Astrocyte (in vitro differentiated cells and primary cell): ENCODE measurements at places on chromosomes 12 and 14. TPM values are rescaled to one million over a fixed set of nuclear protein-coding genes. Genes with fewer than 3 reads are reported as not detected.

DNA sequence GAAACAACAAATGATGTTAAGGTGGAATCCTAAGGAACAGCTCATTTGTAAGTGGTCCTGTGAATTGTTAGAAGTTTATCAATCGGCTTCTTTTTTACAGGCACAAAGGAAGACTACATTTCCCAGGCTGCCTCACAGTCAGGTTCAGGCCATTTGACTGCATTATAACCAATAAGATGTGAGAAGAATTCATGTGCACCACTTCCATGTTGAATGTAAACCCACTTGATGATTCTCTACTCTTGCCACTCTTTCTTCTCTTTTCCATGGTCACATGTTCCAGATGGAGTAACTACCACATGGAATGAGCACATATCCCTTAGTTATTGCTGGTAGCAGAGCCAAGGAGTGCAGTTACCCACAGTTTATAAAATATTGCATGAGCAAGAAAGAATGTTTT, 67.1 kb upstream of the GZMB start:
- DNase-seq: no peak
- H3K4me3 ChIP-seq: no peak overlapping the region
- H3K27ac ChIP-seq: no peak overlapping the region

- H3K27ac ChIP-seq: no peak overlapping the region
- DNase-seq: no peak
- H3K27me3 ChIP-seq: no peaks in the 10 kb centered on the region
- no peaks in the 10 kb centered on the region for H3K36me3 ChIP-seq
Measured at GRCh38 chr14:63964113-63964512, 111.3 kb downstream of the SYNE2 start.

- H3K4me1 ChIP-seq: peaks cover 15% of the 10 kb centered on the region
- no peak for DNase-seq
- H3K36me3 ChIP-seq: no peaks in the 10 kb centered on the region
- peak overlapping the region; percentile 72 for H3K27ac ChIP-seq
- no peaks in the 10 kb centered on the region for H3K27me3 ChIP-seq
Measured at GRCh38 chr14:23301969-23302289, 730 bp downstream of the PPP1R3E start.

- H3K27me3 ChIP-seq: peaks cover 22% of the 10 kb centered on the region
- H3K36me3 ChIP-seq: no peaks in the 10 kb centered on the region
- peaks cover 15% of the 10 kb centered on the region for H3K4me1 ChIP-seq
- no peak overlapping the region for H3K27ac ChIP-seq
- H3K4me3 ChIP-seq: no peak overlapping the region
- DNase-seq: no peak
Measured at GRCh38 chr12:49962861-49963765, 1.4 kb downstream of the AQP5 start.

The C12orf50 gene
- total RNA-seq: not detected in 2 replicates

The WIF1 gene
- total RNA-seq: 0.26 TPM in 1 of 2 replicates, not detected in the other

DNA sequence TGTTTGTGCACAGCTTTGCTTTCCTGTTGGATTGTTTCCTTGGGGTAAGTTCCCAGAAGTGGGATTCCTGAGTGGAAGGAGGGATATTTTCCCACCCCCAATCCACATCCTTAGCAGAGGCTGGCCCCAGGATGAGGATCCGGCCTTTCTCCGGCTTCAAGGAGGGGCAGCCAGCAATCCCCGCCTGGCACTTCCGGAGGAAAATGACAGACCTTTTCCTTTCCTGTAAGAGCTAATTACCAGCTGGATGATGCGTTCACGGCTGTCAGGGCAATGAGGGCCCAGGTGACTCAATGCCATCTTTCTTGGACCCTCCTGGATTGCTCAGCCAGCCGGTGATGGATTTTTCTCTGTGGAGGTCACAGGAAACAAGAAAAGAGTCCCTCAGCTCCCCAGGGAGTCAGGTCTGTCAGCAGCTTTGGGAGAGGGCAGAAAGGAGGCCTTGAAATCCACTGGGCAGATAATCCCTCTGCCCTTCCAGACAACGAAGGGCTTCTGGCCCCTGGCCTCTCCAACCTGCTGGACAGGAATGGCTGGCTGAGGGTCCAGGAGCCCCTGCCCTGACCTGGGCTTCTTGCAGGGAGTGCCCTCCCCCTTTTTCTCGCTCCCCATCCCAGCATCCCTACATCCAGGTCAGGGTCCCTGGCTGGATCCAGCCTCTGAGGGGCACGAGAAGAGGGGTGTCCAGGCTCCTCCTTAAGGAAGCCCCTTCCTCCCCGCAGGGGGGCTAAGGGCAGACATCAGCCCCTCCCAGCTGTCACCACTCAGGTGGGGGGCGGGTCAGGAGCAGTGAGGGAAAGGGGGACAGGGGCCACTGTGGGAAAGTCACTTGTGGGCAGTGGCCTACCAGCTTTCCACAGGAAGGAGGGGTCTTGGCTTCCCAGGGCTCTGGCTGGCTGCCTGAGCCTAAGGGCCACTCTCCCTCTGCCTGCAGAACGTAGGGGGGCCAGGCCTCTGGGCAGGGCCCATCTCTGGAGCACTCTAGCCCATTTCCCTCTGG, 16.1 kb upstream of the CCDC85C start:
- no peaks in the 10 kb centered on the region for H3K27me3 ChIP-seq
- peak overlapping the region; percentile 43 for H3K27ac ChIP-seq
- peak; percentile 44 for DNase-seq
- H3K4me3 ChIP-seq: no peak overlapping the region

GRCh38 chr12:104805186-104805585, 152.9 kb downstream of the SLC41A2 start:
- H3K36me3 ChIP-seq: no peaks in the 10 kb centered on the region
- no peak overlapping the region for H3K27ac ChIP-seq
- peak; percentile 92 for DNase-seq
- H3K4me1 ChIP-seq: peaks cover 19% of the 10 kb centered on the region
- no peaks in the 10 kb centered on the region for H3K27me3 ChIP-seq

DNA sequence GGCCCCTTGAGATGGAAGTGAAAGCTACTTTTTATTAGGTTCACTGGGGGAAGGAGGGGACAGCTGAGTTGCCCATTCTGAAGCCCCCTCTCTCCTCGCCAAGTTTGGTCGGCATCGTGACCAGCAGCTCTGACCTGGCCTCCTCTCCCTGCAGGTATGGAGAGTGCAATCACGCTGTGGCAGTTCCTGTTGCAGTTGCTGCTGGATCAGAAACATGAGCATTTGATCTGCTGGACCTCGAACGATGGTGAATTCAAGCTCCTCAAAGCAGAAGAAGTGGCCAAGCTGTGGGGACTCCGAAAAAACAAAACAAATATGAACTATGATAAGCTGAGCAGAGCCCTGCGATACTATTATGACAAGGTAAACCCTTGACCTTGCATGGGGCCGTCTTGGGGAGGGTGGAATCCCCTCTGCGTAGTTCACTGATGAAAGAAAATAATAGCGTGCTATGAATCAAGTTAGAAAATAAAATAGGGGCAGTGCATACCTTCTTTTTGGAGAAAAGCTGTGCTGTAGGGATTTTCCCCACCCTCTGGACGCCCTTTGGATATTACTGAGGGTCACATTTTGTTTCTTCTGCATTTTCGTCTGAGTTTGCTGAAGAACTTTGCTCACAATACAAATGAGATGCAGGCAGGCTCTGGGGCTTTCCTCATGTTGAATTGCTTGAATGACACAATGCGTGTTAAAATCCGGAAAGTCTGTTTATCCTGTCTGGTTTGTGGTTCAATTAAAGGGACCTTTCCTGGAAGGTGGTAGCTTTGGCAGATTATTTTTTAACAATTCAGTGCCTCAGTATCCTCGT, 29.4 kb downstream of the ELK3 start:
- H3K27me3 ChIP-seq: no peaks in the 10 kb centered on the region
- H3K36me3 ChIP-seq: peaks cover 39% of the 10 kb centered on the region
- no peak overlapping the region for H3K4me3 ChIP-seq
- no peak overlapping the region for H3K27ac ChIP-seq
- peaks cover 50% of the 10 kb centered on the region for H3K4me1 ChIP-seq

- DNase-seq: no peak
- H3K4me1 ChIP-seq: peaks cover 5% of the 10 kb centered on the region
- peaks cover 3% of the 10 kb centered on the region for H3K36me3 ChIP-seq
- no peak overlapping the region for H3K4me3 ChIP-seq
Measured at GRCh38 chr14:50659327-50659974, 8.7 kb downstream of the SAV1 start.

The SRGAP1 gene
- total RNA-seq: 15.2 TPM in 2 replicates

- peak; percentile 24 for DNase-seq
- H3K27ac ChIP-seq: no peak overlapping the region
- H3K36me3 ChIP-seq: no peaks in the 10 kb centered on the region
Measured at GRCh38 chr12:81209012-81209411, 131.1 kb downstream of the ACSS3 start.

- H3K27ac ChIP-seq: no peak overlapping the region
- H3K27me3 ChIP-seq: peaks cover 26% of the 10 kb centered on the region
- H3K4me1 ChIP-seq: peaks cover 2% of the 10 kb centered on the region
- no peak overlapping the region for H3K4me3 ChIP-seq
- no peak for DNase-seq
Measured at GRCh38 chr14:94161981-94162380, 12.1 kb upstream of the PPP4R4 start.

- H3K27me3 ChIP-seq: no peaks in the 10 kb centered on the region
- no peak overlapping the region for H3K4me3 ChIP-seq
- no peaks in the 10 kb centered on the region for H3K36me3 ChIP-seq
- H3K27ac ChIP-seq: no peak overlapping the region
- H3K4me1 ChIP-seq: no peaks in the 10 kb centered on the region
- DNase-seq: no peak
Measured at GRCh38 chr12:128745772-128746689, 77.7 kb downstream of the SLC15A4 start.

The PTHLH gene
- 48.5 and 53.5 TPM in 2 replicates for total RNA-seq

DNA sequence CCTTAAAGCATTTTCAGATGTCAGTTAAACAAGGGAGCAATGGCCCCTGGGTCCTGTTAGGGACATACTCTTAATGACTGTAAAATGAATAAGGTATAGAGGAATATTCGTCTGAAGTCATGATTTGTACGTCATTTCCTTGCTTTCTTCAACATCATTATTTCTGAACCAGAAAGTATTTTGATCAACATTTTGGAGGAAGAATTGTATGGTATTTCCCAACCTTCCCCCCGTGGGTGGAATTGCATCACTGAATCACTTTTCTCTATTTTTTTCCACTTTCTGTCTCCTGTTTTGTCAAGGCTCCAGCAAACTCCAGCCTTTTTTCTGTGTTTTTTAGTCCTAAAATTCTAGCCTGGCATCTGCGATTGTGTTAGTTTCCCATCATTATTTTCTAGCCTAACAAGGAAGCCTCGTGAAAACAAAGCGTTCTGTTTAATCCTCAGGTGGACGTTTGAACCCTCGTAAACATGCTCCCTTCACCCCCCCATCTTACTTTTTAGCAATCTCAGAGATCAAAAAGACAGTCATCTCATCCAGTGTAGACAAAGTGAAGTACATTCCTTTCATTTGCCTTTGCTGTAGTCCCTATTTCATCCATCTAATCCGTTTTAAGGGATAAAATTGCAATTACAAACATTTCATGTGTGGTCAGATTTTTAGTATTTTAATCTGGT, 62.3 kb downstream of the ETV6 start:
- H3K27ac ChIP-seq: no peak overlapping the region
- H3K4me1 ChIP-seq: peaks cover 11% of the 10 kb centered on the region
- H3K36me3 ChIP-seq: peaks cover 7% of the 10 kb centered on the region

The NOVA1 gene
- total RNA-seq: 8.4 and 8.9 TPM in 2 replicates

GRCh38 chr14:95137164-95137803, 20.0 kb downstream of the DICER1 start:
- H3K4me1 ChIP-seq: no peaks in the 10 kb centered on the region
- H3K27ac ChIP-seq: no peak overlapping the region
- H3K36me3 ChIP-seq: peaks cover 2% of the 10 kb centered on the region
- H3K4me3 ChIP-seq: no peak overlapping the region

The SAMD4A gene
- total RNA-seq: 68.2 and 69.0 TPM in 2 replicates

GRCh38 chr14:58763210-58763609, 125.4 kb downstream of the DACT1 start:
- no peaks in the 10 kb centered on the region for H3K27me3 ChIP-seq
- no peak for DNase-seq
- H3K4me3 ChIP-seq: no peak overlapping the region
- H3K36me3 ChIP-seq: no peaks in the 10 kb centered on the region

DNA sequence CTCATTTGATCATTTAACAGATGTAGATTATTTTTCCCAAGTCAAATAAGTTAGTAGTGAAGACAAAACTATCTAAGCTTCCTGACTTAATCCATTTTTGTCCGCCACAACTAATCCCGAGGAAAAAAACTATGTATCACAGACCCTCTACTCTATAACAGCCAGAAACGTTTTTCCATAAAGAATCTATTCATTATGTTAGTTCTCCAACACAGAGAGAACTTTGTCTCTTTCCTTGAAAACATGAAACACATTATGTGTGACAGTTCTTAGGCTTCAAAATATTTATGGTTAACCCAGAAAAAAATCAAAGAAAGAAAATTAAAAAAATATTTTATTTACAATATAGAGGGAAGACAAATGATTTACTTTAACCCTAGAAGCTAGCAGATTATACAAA, 100.1 kb downstream of the PLEKHG7 start:
- H3K4me3 ChIP-seq: no peak overlapping the region
- H3K27ac ChIP-seq: no peak overlapping the region
- H3K36me3 ChIP-seq: peaks cover 19% of the 10 kb centered on the region
- H3K27me3 ChIP-seq: no peaks in the 10 kb centered on the region
- DNase-seq: no peak
- H3K4me1 ChIP-seq: no peaks in the 10 kb centered on the region

The RNU4-1 gene
- total RNA-seq: 2,477 and 2,591 TPM in 2 replicates

The ST8SIA1 gene
- 7.7 and 14.4 TPM in 2 replicates for total RNA-seq

DNA sequence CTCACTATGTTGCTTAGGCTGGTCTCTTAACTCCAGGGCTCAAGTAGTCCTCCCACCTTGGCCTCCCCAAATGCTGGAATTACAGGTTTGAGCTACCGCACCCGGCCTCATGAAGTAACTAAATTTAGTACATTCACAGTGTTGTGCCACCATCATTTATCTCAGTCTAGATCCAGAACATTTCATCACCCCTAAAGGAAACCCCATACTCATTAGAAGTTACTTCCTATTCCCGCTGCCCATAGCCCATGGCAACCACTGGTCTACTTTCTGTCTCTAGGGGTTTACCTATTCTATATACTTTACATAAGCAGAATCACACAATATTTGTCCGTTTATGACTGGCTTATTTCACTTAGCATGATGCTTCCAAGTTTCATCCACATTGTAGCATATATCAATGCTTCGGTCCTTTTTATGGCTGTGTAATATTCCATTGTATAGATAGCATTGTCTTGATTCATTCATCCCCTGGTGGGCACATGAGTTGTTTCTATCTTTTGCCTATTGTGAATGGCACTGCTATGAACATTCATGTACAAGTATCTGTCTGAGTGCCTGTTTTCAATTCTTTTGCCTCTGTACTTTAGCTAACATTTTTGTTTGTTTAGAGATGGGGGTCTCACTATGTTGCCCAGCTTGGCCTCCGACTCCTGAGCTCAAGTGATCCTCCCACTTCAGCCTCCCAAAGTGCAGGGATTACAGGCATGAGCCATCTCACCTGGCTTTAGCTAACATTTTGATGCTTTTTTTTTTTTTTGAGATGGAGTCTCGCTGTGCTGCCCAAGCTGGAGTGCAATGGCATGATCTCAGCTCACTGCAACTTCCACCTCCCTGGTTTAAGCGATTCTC, 10.2 kb upstream of the SH2B3 start:
- no peak overlapping the region for H3K4me3 ChIP-seq
- DNase-seq: no peak

DNA sequence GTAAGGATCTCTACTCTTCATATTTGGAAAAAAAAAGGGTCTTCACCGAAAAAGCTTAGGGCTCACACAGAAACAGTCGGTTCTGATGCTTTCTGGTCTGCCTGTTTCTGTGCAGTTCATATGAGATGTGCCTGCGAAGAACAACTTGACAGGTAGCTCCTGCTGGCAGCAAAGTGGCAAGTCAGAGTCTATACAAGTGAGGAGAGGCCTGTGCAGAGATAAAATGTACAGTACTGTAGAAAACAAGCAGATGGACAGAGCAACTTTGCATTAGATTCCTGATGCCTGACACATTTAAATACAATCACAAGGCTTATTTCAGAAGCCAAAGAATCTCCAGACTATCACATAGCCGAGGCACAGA, 936.0 kb downstream of the DIO2 start:
- peaks cover 9% of the 10 kb centered on the region for H3K27me3 ChIP-seq
